ENCODE measurements at places on chromosomes 6 and 20.

DNA sequence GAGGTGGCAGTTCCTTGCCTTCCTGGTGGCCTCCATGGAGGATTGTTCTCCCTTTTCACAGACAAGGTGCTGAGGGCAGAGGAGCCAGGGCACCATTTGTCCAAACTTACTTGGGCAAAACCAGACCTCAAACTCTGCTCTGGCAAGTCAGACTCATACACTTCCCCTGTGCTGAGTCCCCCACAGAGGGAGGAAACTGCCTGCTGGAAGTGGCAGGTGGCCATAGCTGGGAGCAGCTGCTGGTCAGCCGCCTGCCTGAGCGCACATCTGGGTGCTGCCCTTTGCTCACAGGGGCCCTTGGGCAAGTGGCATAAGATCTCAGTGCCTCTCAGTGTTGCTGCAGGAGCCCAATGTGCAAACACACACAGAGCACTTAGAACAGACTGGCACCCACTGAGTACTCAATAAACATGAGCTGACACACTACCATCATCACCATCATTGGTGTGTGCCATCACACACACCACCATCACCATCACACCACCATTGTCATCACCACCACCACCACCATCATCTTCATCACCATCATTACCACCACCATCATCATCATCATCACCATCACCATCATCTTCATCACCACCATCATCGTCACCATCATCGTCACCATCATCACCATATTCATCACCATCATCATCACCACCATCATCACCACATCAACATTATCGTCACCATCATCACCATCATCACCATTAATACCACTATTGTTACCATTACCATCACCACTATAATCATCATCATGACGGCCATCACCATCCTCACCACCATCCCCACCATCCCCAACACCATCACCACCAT is 17.6 kb downstream of the NOL4L start:
- no peak for DNase-seq

- no peak for DNase-seq
These were observed 194.1 kb downstream of the RIMS1 start for GRCh38 chr6:72080260-72080941.

DNA sequence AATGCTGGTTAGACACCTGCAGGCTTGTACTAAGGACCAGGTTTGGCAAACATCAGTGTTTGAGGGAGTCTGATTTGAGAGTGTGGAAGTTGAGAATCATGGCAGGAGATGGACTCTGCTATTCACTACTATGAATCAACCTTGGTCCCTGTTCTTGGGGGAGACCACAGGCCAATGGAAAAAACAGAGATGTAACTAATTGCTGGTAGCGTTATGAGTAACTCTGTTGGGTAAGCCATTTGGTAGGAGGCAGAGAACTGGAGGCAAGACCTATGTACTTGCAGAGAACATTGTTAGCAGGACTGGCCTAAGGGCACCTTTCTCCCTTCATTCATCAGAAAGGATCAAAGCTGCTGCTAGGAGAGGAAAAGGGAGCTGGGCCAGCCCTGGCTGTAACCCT is 8.3 kb upstream of the WFDC2 start:
- DNase-seq = no peak

GRCh38 chr20:63096681-63097335 is 90.0 kb upstream of the BHLHE23 start:
- DNase-seq = peak; percentile 38

GRCh38 chr6:134198093-134198492 is 119.8 kb downstream of the SGK1 start:
- DNase-seq = no peak

DNA sequence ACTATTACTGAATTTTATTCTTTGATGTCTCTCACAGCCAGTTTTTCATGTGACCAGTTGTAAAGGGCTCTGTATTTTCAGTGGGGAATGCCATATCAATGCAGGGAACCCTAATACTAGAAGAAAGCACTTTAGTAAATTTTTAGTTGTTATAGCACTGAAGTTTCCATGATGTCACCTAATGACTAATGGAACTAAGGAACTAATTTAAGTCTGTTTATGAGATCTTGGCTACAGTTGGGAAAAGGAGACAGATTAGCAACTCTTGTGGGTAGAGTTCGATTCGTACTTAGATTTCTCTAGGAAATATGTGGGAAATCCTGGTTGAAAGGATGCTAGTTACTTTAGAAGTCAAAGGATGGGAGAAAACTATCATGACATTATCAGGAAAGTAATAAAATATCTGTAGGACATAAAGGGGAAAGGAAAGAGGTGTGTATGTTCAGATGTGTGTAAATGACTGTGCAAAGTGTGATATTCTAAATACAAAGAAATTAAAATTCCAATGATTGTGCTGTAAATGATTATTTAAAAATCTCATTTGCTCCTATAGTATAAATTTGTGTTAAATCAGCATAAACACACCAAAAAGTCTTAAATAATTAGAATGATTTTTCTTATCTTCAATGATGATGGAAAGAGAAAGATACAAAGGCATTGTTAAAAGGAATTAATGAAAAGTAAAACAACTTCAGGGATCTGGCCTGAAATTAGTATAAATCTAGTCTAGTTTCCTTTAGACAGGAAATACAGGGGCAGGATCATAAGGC is 103.4 kb downstream of the LRRC1 start:
- no peak for DNase-seq

- DNase-seq = no peak
These were observed 920 bp upstream of the RNF5 start for GRCh38 chr6:32177183-32177787.

GRCh38 chr6:146177785-146178184 is 148.9 kb downstream of the GRM1 start:
- no peak for DNase-seq

DNA sequence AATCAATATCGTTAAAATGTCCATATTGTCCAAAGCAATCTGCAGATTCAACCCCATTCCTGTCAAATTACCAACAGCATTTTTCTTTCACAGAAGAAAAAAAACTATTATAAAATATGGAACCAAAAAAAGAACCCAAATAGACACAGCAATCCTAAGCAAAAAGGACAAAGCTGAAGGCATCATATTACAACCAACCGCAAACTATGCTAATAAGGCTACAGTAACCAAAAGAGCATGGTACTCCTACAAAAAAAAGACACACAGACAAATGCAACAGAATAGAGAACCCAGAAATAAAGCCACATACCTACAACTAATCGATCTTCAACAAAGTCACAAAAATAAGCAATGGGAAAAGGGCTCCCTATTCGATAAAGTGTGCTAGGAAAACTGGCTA is 49.2 kb downstream of the RNGTT start:
- DNase-seq = no peak

- DNase-seq = no peak
These were observed 15.1 kb downstream of the RTN4IP1 start for GRCh38 chr6:106614166-106614565.

DNA sequence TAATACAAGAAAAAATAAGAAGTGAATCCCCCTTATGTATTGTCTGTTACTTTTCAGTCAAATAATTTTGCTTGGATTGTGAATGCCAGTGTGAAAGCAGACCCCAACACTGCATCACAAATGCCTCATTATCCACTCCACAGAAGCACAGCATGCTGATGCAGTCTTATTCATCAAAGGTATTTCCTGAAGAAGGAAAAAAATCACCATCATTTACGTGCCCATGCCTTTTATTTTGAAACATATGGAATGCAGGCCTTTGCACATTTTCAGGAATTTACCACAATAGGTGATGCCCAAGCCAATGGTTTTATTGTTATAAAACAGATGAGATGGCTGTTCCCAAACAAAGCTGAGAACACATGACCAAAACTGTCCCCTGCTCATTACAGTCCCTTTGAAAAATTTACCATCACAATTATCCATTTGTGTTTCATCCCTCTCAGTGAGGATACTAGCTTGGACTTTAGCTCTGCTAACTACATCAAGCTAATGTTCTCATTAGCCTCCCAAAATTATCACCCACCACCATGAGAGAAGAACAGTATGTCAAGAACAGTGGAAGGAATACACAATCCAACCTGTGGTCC is 180.6 kb upstream of the HTR1E start:
- no peak for DNase-seq

GRCh38 chr6:44307217-44307616 is 5.9 kb downstream of the AARS2 start:
- DNase-seq = no peak

GRCh38 chr20:49541733-49542513 is 26.0 kb downstream of the PTGIS start:
- peak; percentile 68 for DNase-seq

GRCh38 chr6:135624402-135625295 is 127.1 kb upstream of the AHI1 start:
- no peak for DNase-seq

GRCh38 chr20:41316051-41316450 is 1.5 kb downstream of the ZHX3 start:
- no peak for DNase-seq

- DNase-seq = no peak
These were observed 44.4 kb downstream of the ZNF292 start for GRCh38 chr6:87199787-87200186.

GRCh38 chr6:133179481-133179880 is 61.7 kb upstream of the EYA4 start:
- no peak for DNase-seq

- DNase-seq = no peak
These were observed 934.4 kb downstream of the HACE1 start for GRCh38 chr6:103925317-103925716.

DNA sequence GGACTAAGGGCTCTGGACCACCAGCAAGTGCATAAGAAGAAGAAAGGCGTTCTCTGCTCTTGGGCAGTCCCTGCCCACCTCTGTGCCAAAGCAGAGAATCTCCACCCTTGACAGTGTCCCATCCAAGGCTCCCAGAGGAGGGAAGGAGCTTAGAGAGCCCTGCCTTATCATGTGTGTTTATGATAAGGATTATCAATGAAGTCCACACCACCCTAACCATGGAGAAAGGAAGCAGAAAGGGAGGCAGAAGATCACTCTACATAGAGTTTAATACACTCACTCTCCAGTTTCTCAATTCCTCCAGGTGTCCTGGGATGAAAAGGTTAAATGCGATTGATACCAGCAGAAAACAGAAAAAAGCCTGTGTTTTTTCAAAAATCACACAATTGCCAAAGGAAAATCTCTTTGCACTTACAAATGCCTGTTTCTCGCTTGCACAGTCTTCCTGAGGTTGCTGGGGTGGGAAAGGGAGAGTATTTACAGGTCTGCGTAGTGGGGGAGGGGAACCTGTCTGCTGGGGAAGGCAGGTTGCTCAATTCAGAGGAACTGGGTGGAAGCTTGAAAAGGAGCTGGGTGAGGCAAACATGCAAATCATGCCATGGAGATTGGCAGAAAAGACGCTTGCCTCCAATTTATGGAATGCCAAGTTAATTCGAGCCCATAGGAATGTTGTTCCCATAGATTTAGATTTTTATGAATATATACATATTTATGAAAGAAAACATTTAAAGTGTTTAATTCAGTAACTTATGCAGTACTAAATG is 104.0 kb downstream of the EYA2 start:
- DNase-seq = no peak

- DNase-seq = no peak
These were observed at the start of gene TUBB1 for GRCh38 chr20:59019217-59019616. TUBB1 (plus strand) TSS chr20:59019429; CDS start chr20:59019523, 94 bp downstream.

GRCh38 chr6:14243597-14243996 is 126.0 kb downstream of the CD83 start:
- DNase-seq = no peak

DNA sequence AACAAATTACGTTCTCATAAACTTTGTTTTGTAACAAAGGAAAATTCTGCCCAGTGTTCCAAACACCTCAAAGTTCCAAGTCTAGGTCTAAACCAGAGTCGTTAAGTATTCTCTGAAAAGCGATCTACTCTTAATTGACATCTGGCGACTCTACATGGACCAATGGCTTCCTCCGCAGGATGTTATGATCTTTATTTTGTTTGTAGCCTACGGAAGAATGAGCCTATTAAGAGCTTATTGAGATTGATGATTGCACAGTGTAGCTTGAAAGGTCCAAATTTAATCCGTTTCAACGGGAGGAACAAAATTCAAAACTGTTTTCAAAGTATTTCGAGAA is 61.1 kb downstream of the FAM217A start:
- DNase-seq = no peak

GRCh38 chr6:128696691-128697689 is 176.6 kb upstream of the PTPRK start:
- no peak for DNase-seq

- no peak for DNase-seq
These were observed 89.4 kb downstream of the PDE10A start for GRCh38 chr6:165573671-165574070.

DNA sequence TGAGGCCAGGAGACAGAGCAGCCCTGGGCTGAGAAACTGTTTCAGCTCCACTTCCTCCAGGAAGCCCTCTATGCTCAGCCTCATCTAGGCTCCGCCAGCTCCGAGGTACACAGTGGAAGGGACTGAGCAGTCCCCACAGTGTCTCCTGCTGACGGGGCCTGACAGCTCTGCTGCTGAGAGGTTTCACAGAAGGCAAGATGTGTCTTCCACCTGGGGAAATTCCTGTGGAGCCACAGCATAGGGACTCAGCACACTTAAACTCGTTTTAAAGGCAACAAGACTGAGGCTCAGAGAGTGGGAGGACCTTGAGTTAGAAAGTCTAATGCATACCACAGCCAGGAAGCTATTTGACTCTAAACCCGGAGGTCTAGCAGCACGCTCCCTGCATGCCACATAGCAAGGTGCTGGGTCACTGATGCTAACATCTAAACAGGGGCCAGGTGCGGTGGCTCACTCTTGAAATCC is 6.8 kb downstream of the ADA start:
- DNase-seq = no peak

DNA sequence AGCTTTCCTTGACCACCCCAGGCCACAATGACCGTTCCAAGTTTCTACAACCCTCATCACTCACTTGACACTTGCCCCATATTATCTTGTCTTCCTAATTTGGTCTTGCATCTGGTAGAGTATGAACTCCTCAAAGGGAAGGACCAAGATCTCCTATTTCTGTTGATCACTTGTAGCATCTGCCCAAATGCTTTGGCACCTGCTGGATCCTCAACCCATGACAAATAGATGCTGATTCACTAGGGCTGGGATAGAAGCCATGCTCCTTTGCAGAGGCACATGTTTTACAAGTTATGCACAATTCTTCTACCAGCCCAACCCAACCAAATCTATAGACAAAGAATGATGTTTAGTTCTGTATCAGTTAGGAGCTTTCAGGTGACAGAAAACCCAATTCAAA is 110.7 kb downstream of the UNC5CL start:
- DNase-seq = no peak

DNA sequence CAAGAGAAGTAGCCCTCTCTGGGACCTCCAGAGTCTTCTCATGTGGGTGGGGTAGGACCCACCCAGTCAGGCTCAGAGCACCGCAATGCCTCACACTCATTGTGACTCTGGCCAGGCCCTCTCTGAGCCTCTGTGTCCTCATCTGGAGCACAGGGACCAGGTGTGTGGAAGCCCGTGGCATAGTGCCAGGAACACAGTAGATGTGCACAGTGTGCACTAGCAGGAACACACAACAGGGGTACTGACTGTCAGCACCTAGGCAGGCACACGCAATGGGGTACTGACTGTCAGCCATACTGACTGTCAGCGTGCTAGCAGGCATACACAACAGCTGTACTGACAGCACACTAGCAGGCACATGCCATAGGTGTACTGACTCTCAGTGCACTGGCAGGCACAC is 2.0 kb upstream of the STMN3 start:
- no peak for DNase-seq

GRCh38 chr6:132190097-132190814 is 211.0 kb downstream of the MOXD1 start:
- no peak for DNase-seq

- no peak for DNase-seq
These were observed 55.7 kb upstream of the FERMT1 start for GRCh38 chr20:6178537-6178936.

All from pancreas (tissue), 10 donors.